IPS-NIHi11 (cell line): ENCODE measurements at places on chromosomes 12 and 14.

- DNase-seq = no peak
Measured at GRCh38 chr12:64125913-64126312, 96.2 kb downstream of the KICS2 start.

- peak; percentile 38 for DNase-seq
Measured at GRCh38 chr14:78425330-78425729, 255.2 kb downstream of the NRXN3 start.

DNA sequence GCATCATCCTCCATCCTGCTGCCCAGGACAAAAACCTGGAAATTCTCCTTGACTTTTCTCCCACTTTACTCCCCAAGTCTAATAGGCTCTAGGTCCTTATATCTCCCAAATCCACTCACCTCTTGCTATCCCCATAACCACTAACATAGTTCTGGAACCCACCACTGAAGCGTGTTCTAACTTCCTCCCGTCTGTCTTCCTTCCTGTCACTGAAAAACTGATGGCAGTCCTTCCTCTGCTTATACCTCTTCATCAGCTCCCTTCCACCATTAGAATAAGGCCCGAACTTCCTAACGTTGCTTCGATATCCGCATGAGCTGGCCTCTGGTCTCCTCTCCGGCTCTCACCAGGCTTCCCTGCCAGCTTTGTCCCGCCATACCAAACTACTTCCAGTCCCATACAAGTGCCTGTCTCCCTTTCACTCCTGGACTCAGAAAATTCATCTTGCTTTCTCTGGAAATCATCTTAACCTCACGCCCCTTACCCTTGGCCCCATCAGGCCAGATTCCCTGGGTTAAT lies 63.0 kb upstream of the BCL2L14 start:
- DNase-seq = no peak

GRCh38 chr14:100155049-100155621 lies 4.3 kb downstream of the DEGS2 start:
- peak; percentile 82 for DNase-seq

DNA sequence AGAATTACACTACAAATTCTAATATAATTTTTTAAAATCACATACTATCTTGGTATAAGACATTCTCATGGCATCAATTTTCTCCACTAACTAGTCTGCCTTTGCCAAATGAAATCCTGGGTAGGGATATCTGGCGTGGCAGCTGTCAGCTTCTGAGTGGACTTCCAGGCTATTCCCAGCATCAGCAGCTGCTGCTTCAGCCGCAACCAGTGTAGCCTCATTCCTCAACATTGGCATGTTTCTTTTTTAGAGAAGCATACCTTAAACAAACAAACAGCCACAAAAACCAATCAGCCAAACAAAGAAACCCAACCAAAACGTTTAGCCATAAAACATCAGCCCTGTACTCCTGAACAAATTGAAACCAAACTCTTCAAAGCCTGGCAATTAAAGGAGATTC lies 235.8 kb downstream of the SSPN start:
- no peak for DNase-seq

GRCh38 chr12:105740369-105740768 lies 398.4 kb downstream of the NUAK1 start:
- peak; percentile 46 for DNase-seq

GRCh38 chr12:130826151-130826801 lies 12.8 kb downstream of the STX2 start:
- peak; percentile 88 for DNase-seq

DNA sequence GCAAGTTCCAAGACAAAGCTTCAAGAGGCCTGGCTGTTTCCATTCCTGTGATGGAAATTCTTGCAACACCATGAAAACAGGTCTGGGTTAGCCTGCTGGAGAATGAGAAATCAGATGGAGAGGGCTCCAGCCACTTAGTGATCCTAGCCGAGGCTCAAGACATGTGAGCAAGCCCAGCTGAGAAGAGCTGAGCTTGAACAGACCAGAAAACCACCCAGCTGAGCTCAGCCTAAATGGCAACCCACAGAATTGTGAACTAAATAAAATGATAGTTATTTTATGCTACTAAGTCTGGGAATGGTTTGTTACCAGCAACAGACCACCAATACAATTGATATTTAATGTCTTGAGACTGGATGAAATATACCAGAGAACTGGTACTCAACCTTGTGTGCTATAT lies 494.5 kb downstream of the RMST start:
- DNase-seq = no peak

- DNase-seq = peak; percentile 57
Measured at GRCh38 chr12:115598871-115599811, 678.4 kb downstream of the MED13L start.

- DNase-seq = no peak
Measured at GRCh38 chr12:93825931-93826555, 148.9 kb downstream of the CRADD start.

DNA sequence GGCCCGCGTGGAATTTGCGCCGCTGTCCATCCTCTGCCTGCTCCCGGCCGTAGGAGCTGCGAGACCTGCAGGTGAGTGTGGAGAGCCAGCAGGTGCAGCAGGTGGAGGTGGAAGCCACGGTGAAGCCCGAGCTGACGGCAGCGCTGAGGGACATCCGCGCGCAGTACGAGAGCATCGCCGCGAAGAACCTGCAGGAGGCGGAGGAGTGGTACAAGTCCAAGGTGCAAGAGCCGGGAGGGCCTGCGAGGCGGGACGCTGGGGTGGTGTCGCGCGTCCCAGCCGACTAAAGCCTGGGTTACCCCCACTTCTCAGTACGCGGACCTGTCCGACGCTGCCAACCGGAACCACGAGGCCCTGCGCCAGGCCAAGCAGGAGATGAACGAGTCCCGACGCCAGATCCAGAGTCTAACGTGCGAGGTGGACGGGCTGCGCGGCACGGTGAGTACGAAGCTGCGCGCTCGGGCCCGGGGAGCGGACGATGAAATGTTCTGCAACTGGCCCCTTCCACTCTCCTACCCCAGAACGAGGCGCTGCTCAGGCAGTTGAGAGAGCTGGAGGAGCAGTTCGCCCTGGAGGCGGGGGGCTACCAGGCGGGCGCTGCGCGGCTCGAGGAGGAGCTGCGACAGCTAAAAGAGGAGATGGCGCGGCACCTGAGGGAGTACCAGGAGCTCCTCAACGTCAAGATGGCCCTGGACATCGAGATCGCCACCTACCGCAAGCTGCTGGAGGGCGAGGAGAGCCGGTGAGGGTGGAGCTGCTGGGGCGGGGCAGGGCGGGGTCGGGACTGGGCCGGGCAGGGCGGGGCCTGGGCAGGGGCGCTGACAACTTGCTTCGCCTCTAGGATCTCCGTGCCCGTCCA lies 2.1 kb downstream of the PRPH start:
- peak; percentile 89 for DNase-seq

- DNase-seq = no peak
Measured at GRCh38 chr12:86801439-86801838, 545.2 kb upstream of the MGAT4C start.

- no peak for DNase-seq
Measured at GRCh38 chr12:22828066-22828465, 203.1 kb downstream of the ETNK1 start.

DNA sequence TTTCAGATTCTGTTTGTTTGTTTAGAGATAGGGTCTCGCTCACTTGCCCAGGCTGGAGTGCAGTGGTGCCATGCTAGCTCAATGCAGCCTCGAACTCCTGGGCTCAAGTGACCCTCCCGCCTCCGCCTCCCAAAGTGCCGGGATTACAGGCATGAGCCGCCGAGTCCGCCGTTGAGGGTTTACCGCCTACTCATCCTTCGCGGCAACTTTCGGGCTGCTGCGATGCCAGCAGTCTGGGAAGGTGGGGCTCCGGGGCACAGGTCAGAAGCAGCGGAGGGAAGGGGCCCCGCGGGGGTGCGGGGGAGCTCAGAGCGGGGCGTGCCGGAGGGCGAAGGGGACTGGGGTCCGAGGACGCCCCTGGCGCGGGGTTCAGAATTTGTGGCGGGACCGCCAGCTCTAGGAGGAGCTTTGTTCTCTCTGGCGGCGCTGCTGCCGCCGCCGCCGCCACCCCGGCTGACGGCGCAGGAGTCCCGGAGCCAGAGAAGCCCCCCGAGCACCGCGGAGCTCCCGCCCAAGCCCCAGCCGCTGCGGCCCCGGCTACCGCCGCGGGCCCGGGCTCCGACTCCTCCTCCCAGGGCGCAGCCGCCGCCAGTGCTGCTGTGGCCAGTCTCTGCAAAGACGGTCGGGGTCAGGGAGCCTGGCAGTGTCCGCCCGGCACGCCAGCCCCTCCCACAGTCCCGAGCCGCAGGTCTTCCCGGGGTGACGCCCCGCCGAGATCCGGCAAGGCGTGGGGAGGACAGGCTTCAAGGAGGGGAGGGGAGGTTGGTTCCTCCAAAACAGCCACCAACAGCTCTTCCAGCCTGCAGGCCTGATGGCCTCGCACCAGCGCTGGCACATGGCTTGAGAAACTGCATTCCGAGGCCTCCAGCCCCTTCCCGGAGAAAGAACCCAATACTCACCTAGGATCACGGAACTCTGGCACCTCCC lies 10.9 kb upstream of the KRT77 start:
- DNase-seq = peak; percentile 79

DNA sequence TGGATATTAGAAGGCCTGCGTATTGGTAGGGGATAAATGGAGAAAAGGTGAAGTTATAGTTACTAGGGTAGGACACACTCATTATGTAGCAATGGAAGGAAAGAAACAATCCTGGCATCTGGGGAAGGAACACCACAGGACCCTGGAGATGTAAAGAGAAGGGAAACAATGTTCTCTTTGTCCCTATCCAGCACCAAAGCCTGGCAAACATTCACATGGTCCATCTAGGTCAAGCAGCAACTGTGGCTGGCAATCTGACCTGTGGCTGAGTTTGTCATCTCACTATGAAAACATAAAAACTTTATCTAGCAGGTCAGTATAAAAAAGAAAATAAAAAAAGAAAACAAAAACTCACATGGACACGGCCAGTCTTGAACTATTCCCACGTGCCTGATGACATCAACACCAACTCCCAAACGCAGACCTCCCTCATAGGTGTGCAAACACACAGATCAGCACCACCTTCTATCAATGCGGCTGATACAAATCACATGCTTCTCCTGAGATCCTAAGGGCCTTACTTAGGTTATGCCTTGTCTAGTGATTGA lies 2.6 kb downstream of the POMT2 start:
- no peak for DNase-seq

GRCh38 chr12:52063981-52064649 lies 5.7 kb upstream of the ATG101 start:
- DNase-seq = no peak

DNA sequence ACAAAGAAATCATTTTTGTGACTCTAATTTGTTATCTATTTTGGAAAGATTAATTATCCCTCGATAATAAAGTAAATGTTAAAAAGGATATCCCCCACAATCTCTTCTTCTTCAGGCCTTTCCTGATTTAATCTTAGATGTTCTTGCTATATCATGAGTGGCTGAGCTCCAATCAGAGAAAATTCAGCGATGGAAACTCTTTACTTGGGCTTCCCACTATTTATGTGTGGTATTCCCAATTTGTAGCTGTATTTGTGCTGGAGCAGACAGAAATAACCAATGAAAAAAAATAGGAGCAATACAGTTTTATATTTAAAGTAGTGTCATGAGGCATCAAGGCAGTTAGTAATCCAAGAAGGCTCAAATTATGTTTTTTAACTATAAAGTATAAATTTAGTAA lies 539.1 kb downstream of the PRKD1 start:
- no peak for DNase-seq

DNA sequence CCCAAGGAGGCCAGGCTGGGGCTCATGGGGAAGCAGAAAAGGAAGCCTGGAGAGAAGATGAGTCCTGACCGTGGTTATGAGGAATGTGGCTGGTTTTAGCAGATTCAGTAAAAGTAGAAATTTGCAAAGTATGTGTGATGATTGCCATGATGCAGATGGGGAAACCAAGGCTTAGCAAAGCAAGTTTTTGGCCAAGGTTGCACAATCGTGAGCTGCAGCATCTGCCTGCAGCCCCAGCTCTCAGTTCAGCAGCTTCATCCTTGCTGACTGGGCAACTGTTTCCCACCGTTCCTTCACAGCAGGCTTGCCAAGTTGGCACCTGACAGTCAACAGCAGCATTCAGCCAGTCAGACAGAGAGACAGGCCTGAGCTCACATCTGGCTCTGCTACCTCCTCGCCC lies 656.7 kb downstream of the MED13L start:
- no peak for DNase-seq
